HT1080 (cell line): ENCODE measurements at places on chromosomes 2 and 18. TPM values are rescaled to one million over a fixed set of nuclear protein-coding genes. Genes with fewer than 3 reads are reported as not detected.

MRPL19 gene
- total RNA-seq, result 80.5 and 119 TPM in 2 replicates

TTR gene
- total RNA-seq, result not detected in 2 replicates

EGR4 gene
- total RNA-seq, result not detected in 2 replicates

MTA3 gene
- 14.0 and 24.0 TPM in 2 replicates for total RNA-seq
